Stimulated activated CD4-positive, alpha-beta T cell treated with anti-CD3 and anti-CD28 coated beads, Interleukin-1b, Interleukin-23, amount 100 ng/mL, for 4 hours (primary cell): ENCODE measurements at places on chromosomes 1 and 21.

GRCh38 chr1:55021942-55022546 lies 17.3 kb upstream of the PCSK9 start:
- peak; percentile 58 for DNase-seq

- no peak for DNase-seq
Observed at GRCh38 chr1:95041491-95042165, 31.1 kb downstream of the ALG14 start.

DNA sequence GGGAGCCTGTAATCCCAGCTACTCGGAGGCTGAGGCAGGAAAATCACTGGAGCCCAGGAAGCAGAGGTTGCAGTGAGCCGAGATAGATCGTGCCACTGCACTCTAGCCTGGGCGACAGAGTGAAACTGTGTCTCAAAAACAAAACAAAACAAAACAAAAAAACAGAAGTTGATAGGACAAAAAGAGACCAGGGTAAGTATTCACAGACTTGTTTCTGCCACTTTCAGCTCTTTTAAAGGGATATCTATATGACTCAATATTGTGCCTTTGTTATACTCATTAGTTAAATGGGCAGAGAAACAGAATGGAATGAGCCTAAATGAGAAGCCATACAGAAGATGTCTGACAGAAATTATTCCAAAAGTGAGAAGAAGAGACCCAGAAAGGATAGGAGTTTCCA lies 23.1 kb upstream of the ABL2 start:
- DNase-seq, result no peak

DNA sequence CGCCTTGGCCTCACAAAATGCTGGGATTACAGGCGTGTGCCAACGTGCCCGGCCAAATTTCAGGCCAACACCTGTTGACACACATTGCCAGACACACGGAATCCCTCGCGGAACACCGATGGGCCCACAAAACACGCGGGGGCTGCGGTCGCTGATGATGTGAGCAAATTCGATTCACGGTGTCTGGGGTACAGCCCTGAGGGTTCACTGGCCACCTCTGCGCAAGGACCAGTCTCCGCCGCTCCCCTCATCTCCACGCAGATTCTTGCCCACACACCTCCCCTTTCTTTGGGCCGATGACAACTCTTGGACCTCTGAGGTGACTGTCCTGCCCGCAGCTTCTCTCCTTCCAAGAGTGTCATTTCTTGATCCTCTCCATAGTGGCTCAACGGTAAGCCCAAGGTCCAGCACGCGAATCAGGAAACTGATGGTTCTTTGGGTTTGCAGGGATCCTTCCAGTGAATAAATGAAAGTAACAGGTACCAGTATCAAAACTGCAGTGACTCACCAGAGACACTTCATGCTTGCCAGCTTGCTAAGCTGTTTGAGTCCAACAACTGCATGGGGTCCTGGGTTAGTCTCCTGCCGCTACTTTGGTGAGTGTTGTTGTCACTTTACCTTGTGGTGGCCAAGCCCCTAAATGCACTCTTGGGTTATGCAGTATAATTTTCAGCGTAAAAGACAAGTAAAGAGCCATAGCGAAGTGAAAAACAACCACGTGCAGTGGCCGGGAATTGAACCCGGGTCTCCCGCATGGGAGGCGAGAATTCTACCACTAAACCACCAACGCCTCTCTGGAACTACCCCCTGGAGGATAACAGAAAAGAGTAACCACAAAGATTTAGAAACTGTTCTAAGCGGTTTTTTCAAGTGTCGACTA lies 11.0 kb upstream of the RNU1-3 start:
- peak; percentile 49 for DNase-seq

DNA sequence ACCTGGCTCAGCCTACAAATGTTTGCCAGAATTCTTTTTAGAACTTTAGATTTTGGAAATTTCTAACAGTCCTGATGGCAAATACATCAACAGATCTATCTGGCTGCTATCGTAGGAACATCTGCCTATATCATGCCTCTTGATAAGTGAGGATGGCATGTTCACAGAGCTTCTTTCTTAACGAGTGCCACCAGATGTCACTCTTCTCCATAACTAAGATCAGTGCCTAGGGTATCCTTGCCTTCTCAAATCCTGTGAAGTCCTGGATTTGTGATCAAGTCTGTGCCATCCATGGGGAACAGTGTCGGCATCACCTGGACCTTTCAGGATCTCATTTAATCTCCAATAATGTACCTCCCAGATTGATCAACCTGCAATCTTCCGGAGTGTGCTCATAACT lies 36.5 kb upstream of the CD5L start:
- DNase-seq, result no peak
